ENCODE measurements at places on chromosomes 12 and 14.
A peak's percentile ranks its signal among the peaks of the same experiment; 100 is the strongest.

GRCh38 chr12:131362291-131363211 is 348.3 kb upstream of the SFSWAP start:
- DNase-seq = no peak

GRCh38 chr12:14635776-14636175 is 60.6 kb downstream of the GUCY2C start:
- DNase-seq = no peak

- no peak for DNase-seq
Measured at GRCh38 chr14:100088226-100088625, 23.0 kb downstream of the EVL start.

DNA sequence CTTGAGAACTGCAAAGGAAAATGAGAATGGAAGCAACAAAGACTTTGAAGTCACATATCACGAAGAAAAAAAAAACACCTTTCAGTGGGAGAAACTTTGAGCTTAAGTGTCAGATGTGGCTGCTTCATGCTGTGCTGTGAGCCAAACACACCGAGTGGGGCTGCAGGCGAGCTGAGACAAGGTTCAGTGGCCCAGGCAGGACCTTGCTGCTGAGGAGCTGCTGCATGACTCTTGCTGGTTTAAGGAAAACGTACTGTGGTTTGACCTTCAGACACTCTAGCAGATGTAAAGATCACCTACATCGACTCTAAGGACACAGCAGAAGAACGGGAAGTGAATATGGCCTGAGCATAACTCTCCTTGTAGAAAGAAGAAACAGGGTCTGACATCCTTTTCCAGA is 118.1 kb upstream of the OR4E1 start:
- no peak for DNase-seq

GRCh38 chr14:70917633-70918032 is 10.4 kb downstream of the PCNX1 start:
- no peak for DNase-seq

DNA sequence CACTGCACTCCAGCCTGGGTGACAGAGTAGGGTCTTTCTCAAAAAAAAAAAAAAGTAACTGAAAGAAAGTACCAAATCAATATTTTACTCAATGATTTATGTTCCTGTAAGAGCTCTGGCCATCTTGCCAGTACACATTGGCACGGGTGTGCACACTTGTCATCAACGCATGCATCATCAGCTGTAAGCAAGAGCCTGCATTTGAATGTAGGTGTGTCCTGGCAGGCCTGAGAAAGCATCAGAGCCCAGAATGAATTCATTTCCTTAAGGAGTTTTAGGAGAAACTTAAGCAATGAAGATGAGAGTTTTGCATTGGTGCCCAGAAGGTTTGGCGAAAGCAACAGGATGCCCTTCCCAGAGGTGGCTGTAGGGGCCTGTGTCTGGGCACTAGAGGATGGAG is 88.5 kb upstream of the FZD10 start:
- DNase-seq = no peak

- DNase-seq = no peak
Measured at GRCh38 chr12:78721906-78722305, 142.7 kb upstream of the SYT1 start.

DNA sequence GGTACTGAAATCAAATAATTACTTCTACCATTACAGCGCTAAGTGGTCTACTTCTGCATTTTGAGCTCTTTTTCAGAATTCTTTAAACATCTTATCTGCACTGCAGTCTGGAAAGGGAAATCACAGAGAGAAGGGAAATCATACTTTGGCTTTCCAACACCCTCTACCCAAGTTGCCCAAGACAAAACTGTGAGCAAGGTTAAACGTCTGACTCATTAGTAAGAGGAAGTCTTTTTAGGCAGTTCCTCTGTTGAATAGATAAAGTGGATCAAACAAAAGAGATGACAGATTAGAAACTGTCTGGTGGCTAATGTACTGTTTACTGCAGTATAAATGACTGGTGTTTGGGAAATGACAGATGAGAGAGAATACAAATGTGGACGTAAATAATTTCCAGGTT is 858.1 kb downstream of the NRXN3 start:
- no peak for DNase-seq

- no peak for DNase-seq
Measured at GRCh38 chr14:21643407-21643806, 8.7 kb upstream of the OR10G2 start.

DNA sequence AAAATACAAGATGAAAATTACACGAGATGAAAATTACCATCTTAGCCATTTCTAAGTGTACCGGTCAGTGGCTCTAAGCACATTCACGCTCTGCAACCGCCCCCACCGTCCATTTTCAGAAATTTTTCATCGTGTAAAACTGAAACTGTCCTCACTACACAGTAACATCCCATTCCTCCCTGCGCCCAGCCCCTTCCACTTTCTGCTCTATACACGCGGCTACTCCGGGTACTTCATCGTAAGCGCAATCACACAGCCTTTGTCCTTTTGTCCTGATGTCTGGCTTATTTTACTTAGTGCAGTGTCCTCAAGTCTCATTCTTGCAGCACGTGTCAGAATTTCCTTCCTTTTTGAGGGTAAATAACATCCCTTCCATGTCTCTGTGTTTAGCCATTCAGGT is 3.6 kb upstream of the GPR132 start:
- no peak for DNase-seq

DNA sequence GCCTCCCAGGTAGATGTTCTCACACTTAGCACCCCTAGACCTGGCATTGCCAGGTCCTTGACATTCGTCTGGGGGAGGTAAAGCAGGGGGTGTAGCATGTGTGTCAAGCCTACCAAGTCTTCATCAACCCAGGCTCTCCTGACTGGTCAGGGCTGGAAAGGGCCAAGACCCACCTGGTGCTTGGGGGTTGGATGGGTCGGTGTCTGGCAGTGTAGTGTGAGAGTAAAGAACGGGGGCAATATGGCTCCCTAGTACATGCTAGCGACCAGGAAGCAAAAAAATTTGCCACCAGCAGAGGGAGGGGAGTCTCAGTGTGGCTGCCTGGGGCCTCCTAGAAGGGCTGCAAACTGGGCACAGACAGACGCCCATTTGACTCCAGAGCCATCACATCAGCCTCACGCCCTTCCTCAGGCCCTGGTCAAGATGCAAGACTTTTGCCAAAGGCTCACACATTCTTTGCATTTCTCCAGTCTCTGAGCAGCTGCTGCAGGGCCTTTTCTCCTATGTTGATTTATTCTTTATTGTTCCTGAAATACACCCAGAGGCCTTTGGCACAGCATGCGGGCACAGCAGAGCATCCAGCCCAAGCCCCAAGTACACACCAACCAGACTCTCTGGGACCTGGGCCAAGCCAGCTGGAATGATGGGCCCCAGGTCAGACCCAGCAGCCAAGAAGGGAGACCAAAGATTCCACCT is 38.3 kb upstream of the PNMA1 start:
- DNase-seq = peak; percentile 68

DNA sequence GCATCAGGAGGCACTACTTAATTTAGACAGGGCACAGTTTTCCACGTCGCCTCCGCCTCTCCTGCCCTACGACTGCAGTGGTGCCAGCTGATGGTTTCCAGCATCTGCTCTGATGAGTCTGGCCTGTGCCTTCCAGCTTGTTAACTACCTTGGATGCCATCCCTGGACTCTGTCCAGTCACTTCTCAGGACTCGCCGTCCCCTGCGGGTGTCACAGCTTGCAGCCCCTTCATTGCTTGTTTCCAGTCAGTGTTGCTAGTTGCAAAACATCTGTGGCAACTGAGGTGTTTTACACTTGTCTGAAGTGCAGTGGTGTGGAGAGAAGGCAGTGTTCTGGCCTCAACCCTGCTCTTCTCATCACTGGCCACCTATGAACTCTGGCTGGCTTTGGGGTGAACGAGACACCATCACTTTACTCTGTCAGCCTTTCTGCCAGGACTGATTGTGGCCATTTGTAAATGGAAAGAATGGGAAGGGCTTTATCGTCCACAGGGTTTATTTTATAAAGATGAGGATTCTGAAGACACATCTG is 8.3 kb downstream of the ADGRD1 start:
- DNase-seq = no peak

DNA sequence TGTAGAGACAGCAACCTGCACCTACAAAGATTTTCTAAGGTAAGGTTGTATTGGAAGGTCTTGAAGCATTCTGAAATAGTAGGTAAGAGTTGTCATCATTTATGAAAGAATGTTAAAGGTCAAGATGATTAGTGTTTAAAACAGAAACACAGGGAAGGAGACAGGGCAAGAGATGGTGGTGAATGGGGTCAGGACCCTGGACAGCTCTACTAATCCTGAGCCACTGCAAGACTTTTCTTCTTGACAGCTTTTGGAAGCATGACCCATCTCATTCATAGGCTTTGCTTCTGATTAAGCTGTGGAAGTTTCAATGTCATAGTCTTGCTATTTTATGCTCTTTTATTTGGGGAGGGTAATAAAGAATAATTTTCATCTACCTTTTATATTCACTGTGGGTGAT is 75.5 kb upstream of the CAND1 start:
- no peak for DNase-seq
